ENCODE measurements at places on chromosomes 2 and 18. TPM values are rescaled to one million over a fixed set of nuclear protein-coding genes. Genes with fewer than 3 reads are reported as not detected.

Gene C1QL2
- total RNA-seq: not detected

Gene RTP5
- 0.30 TPM for total RNA-seq

DNA sequence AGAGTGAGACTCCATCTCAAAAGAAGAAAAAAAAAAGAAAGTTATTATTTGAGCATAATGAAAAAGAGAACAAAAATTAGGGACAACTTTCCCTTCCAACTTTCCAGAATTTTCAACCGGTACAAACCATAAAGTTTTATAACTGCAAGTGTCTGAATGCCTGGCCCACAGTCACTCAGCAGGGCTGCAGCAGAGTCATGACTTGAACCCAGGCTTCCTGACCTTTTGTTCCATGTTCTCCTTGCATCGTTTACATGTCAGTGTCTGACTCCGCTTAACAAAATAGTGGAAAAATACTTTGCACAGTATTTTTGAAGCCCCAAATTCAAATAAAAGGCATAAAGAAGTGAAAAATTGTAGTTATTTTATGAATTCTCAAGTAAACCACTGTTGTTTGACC is 82.7 kb downstream of the LTBP1 start:
- no peak for DNase-seq

GRCh38 chr2:169363560-169364150 is 1.3 kb upstream of the LRP2 start:
- DNase-seq: peak; percentile 43

Gene CD226
- total RNA-seq: 85.3 TPM

GRCh38 chr2:239027391-239028252 is 179.7 kb downstream of the TWIST2 start:
- DNase-seq: no peak

Gene CDK15
- total RNA-seq: not detected

DNA sequence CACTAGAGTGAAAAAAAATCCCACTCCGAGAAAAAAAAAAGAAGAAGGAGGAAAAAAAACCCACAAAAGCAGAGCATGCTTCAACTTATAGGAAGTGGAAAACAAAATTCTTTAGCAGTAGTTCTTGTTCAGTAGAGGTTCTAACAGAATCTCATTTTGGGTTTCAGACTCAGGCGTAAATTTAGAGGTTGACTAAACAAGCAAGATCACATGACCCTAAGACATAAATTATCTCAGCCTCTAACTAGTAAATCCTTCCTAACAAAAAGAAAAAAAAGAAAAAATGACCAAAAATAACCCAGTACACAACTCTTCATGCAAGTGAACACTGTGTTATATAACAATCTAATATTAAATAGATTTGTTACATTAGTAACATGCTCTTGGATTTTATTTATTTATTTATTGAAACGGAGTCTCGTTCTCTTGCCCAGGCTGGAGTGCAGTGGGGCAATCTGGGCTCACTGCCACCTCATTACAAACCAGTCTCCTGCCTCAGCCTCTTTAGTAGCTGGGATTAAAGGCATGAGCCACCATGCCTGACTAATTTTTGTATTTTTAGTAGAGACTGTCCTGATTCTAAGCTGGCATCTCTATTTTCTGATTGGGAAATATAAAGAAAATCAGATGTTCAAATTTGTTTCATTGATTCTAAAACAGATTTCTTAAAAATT is 35.4 kb downstream of the PPP4R3B start:
- DNase-seq: no peak

DNA sequence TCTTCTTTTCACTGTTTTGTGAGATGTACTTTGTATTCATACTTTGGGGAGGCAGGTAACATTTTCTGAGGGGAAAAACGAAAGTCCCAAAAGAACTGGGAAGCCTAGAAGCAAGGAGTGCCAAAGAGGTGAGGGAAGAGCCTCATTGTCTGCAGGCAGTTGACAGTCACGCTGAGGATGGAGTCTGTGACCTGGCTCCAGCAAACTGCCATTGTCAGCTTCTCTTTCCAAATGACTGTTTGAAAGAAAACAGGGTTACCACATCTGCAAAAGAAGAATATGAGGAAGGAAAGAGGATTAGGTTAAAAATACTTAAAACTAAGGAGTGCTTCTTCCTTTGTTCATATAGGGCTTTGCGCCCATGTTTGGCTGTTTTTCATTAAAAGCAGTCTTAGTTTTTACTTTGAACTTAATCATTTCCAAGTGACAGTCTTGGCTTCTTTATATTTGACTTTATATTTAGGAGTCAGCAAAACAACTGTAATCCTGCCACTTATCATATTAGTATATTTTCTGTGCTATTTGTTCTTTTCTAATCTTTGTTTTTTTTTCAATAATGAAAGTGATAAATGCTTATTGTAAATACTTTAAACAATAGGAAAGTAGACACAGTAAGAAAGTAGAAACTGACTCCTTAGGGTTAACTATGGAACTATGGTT is 35.0 kb downstream of the CERS6 start:
- DNase-seq: no peak

Gene MYO1B
- 7.0 TPM for total RNA-seq

Gene CENPA
- total RNA-seq: 27.3 TPM

DNA sequence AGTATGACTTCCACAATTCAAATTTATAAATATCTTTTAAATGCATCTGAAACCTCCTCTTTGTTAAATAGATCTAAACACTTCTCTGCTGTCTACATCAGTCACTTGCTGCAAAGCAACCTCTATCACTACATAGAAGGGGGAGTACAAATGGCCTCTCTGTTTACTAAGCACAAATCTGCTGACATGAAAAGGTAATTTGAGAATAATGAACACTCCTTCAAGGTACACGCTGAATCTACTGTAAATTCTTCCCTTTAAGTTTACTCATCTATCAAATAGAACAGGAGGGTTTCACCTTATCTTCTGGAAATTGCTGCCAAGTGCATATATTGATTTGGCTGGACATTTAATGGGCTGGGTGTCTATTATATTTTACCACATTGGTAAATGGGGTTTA is 879.6 kb downstream of the SUCLG1 start:
- no peak for DNase-seq

Gene MARCHF4
- total RNA-seq: not detected

DNA sequence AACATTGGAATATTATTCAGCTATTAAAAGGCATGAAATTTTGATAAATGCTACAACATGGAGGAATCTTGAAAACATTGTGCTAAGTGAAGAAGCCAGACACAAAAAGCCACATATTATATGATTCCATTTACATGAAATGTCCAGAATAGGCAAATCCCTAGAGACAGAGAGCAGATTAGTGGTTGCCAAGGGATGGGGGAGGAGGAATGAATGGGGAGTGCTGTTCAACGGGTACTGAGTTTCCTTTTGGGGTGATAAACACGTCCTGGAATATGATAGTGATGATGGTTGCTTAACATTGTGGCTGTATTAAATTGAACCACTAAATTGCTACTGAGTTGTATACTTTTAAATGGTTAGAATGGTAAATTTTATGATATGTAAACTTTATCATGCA is 8.9 kb upstream of the TWSG1 start:
- DNase-seq: no peak

Gene SERPINB12
- total RNA-seq: not detected

GRCh38 chr2:236642584-236643291 is 73.1 kb downstream of the ACKR3 start:
- DNase-seq: no peak

- no peak for DNase-seq
Observed at GRCh38 chr2:212815453-212815852, 276.9 kb upstream of the ERBB4 start.

GRCh38 chr2:28528206-28528605 is 32.3 kb downstream of the PLB1 start:
- DNase-seq: no peak
